Daoy (cell line): ENCODE measurements at places on chromosomes 16 and 17. TPM values are rescaled to one million over a fixed set of nuclear protein-coding genes. Genes with fewer than 3 reads are reported as not detected.

GRCh38 chr17:55659661-55660060 lies 63.0 kb downstream of the TMEM100 start:
- DNase-seq: no peak

- no peak for DNase-seq
Observed at GRCh38 chr17:16881239-16881924, 90.5 kb downstream of the TNFRSF13B start.

DNA sequence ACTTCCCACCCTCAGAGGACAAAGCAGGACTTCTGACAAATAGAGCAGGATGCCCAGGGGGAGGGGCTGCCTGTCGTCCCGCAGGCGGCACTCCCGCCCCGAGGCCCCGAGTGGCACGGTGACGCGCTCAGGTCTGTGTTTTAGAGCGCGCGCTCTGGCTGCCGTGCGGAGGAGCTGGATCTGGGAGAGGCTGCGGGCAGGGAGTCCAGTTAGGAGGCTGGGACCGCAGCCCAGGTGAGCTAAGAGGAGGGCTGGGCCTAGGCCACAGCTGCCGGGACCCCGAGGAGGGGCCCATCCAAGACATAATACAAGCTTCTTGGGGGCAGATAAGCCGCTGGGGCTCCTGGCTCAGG lies 6.4 kb downstream of the DOC2A start:
- DNase-seq: no peak

DNA sequence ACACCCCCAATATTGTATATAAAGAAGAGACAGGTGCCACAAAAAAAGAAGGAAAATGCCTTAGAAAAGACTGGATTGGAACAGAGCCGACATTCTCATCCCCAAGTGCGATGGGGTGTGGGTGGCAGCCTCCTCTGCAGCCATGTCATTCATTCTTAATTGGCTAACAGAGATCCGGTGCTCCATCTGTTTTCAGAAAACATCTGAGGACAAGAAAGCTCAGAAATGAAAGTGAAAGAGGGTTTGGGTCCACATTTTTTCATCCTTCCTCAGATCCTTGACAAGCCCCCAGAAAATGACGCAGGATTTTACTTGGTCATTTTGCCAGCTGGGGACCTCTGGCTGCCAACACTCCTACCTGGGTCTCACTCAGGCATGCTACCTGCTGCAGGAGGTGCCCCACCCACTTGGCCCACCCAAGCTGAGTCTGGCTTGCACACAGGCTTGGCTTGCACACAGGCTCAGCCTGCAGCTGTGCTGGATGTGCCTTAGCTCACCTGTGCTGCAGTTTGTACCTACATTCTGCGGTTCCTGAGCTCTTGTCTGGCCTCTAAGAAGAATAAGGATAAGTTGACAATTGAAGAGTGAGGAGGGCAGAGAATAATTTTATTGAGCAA lies 21.9 kb downstream of the KIF2B start:
- DNase-seq: no peak

DNA sequence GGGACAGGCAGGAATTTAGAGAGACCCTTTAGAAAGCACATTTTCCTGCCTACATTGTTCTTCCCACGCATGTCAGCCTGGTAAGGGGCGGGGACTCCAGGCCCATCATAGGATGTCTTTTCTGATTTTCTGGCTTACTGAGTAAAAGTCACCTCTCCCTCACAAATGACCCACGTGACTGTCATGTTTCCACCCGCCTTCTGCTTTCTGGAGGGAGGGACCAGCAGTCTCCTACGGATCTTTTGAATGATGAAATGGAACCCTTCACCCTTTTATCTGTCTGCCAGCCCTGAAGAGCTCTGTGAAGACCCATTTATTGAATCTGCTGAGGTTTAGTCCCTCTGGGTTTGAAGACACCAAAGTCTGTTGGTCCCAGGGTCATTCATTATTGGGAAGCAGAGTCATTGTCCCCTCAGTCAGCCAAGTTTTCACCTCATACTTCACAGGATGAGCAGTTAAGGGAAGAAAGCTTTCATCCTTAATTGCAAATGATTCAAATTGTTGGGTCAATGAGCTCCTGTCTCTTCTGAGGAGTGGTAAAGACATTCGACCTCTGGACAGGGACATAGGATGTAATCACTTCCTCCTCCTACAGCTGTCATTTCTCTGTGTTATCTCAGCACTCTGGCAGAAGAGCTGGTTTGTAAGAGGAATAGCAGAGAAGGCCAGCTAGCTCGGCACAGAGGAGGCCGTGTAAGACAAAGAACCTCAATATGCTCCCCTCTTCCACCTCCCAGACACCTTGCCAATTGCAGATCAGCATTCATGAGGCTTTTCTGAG lies 446.1 kb downstream of the HS3ST3B1 start:
- no peak for DNase-seq

- no peak for DNase-seq
Observed at GRCh38 chr17:75738218-75738802, 17.1 kb downstream of the ITGB4 start.

DNA sequence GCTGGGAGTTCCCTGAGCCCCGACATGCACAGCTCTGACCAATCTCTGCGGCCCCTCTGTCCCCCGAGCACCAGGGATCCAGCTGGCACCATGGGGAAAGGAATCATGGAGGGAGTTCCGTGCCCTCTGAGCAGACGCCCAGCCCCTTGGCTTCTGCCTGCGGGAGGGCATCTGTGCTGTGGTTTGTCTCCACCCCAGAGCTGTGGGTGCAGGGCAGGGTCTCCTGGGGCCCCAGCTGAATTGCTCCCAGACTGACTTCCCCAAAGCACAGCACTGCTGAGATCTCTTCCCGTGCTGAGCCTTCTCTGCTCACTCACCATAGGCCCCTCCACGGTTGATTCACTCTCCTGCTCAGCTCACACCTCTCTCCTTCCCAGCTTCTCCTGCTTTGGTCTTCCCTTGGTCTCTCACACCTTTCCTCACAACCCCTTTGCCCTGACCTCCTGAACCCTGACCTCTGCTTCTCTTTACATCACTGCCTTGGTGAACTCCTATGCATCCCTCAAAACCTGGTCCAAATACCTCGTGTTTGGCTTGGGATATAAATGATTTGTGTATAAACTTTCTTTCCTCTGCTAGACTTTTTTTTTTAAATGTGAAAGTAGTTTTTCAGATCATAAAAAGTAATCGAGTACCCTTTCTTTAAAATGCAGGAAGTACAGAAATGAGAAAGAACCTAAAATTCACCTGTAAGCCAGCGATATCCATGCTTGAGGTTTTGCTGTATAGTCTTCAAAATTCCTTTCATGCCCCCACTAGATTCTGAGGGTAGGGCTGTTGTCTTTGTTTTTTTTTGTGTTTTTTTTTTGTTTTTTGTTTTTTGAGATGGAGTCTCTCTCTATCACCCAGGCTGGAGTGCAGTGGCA lies 265.3 kb downstream of the SEC14L1 start:
- DNase-seq: peak; percentile 35

- DNase-seq: peak; percentile 33
Observed at GRCh38 chr17:19645734-19646201, 2.8 kb upstream of the ALDH3A2 start.

DNA sequence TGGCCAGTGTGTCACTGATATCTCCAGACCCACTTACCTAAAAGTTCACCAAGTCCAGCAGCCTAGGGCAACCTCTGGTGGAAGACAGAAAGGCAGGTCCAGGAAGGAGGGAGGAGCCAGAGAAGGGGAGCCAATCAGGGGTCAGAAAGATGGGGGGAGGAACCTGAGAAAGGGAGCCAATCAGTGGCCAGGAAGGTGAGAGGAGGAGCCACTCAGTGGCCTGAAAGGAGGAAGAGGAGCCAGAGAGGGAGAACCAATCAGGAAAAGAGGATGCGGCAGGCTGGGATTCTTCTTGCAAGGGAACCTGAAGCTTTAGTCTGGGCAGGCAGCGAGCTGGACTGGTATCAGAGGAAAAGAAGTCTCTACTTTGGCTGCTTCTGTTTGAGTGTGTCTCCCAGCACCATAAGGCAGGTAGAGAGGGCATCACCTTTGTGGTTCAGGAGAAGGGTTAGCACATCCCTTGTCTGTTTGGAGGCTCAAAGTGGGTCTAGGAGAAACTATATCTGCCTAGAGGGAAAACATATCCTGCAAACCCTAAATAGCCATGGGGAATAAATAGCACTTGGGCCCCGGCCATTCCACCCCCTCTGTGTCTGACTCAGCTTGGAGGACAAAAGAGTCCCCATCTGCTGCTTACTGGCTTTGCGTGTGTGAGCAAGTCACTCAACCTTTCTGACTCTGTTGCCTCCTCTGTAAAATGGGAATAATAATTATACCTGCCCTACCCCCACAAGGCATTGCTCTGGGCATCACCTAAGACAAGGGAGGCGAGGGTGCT lies 43.4 kb upstream of the CRHR1 start:
- DNase-seq: peak; percentile 53

- no peak for DNase-seq
Observed at GRCh38 chr17:79761894-79762589, 15.9 kb upstream of the CBX2 start.

GRCh38 chr17:79971651-79972050 lies 64.0 kb downstream of the TBC1D16 start:
- DNase-seq: no peak

DNA sequence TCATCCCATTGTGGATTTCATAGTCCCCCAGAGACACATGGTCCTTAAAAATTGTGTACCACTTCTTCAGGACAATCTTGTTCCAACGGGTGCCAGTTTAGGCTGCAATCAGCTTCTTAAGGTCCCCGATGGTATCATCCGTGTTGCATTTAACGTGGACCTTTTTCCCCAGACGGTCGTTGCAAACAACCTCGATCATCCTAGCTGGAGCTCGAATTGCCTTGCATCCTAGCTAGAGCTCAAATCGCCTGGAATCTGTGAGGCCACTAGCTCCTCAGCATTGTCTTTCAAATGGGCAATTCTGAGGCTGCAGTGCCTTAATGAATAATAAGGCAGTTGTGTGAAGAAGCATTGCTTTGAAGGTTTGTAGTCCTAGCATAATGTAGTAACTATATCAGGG lies 37.7 kb upstream of the RHBDL3 start:
- no peak for DNase-seq

DNA sequence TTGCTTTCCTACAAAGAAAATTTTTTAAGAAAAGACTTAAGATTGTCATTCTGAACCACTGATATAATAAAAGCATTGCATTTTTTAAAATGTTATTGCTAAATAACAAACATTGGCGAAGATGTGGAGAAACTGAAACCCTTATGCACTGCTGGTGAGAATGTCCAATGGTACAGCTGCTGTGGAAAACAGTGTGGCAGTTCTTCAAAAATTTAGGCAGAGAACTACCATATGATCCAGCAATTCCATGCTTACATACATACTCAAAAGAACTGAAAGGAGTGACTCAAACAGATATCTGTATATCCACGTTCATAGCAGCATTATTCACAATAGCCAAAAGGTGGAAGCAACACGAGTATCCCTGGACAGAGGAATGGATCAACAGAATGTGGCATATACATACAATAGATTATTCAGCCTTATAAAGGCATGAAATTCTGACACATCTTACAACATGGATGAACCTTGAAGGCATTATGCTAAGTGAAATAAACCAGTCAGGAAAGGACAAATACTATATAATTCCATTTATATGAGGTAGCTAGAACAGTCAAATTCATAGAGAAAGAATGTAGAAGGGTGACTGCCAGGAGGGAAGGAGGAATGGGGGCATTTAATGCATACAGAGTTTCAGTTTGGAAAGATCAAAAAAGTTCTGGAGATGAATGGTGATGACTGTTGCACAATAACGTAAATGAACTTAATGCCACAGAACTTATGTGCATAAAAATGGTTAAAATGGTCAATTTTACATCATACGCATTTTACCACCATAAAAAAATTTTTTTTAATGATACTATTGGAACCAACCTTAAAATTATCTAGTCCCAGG lies 92.1 kb downstream of the CACNG1 start:
- no peak for DNase-seq

GRCh38 chr17:10120109-10120485 lies 78.3 kb downstream of the GAS7 start:
- DNase-seq: no peak

GRCh38 chr17:19448341-19449268 lies 37.6 kb downstream of the RNF112 start:
- DNase-seq: peak; percentile 79

DNA sequence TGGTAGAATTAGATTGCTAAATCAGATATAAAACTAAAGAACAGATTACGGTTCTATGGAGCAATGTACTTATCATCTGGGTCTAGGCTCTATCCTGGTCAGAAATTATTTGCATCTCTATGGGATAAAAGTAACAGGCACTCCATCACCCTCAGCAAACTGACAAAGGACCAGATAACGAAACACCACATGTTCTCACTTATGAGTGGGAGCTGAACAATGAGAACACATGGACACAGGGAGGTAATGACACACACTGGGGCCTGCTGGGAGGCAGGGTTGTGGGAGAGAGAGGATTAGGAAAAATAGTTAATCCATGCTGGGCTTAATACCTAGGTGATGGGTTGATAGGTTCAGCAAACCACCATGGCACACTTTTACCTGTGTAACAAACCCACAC lies 61.9 kb downstream of the MPHOSPH6 start:
- no peak for DNase-seq

- DNase-seq: no peak
Observed at GRCh38 chr17:75549246-75550138, 24.0 kb downstream of the LLGL2 start.

GRCh38 chr17:51685287-51685909 lies 425.1 kb downstream of the UTP18 start:
- DNase-seq: no peak

DNA sequence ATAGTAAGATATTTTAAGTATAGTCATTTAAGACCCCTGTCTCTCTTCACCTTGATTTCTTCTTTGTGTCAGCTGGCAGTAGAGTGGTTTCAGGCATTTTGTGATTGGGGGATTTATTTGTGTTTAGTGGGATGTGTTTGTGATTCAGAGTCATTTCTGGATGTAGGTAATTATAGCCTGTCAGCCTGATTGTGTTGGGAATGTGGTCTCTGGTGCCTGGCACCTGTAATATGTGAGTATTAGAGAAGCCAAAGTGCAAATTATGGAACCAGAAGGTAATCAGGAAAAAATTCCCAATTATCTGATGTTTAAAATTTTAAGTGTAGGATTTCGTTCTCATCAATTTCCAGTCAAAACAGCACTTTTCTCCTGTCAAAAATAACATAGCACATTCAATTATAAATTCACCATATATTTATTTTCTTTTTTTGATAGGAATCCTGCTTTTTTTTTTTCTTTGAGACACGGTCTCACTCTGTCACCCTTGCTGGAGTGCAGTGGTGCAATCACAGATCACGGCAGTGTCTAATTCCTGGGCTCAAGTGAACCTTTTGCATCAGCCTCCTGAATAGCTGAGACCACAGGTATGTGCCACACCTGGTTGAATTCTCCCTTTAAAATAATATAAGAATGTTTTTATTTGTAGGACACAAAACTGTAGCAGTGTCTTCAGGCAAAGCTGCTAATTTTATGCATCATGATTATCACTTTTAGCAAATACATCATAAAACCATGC lies 42.7 kb downstream of the ATF7IP2 start:
- DNase-seq: no peak

- peak; percentile 88 for DNase-seq
Observed at GRCh38 chr17:35254107-35254773, 11.4 kb downstream of the SLFN5 start.

KCNJ2 gene
- total RNA-seq: 0.63 TPM in 1 of 2 replicates, not detected in the other

DNAAF1 gene
- not detected in 2 replicates for total RNA-seq

CLDN7 gene
- total RNA-seq: not detected in 2 replicates

PLEKHH3 gene
- total RNA-seq: 2.5 and 8.9 TPM in 2 replicates

EDC4 gene
- 43.3 and 47.8 TPM in 2 replicates for total RNA-seq

CARD14 gene
- not detected in 2 replicates for total RNA-seq
